ENCODE measurements at places on chromosomes 11 and 22.

- no peak for DNase-seq
These were observed 853.9 kb upstream of the RAG2 start for GRCh38 chr11:37451903-37452302.

DNA sequence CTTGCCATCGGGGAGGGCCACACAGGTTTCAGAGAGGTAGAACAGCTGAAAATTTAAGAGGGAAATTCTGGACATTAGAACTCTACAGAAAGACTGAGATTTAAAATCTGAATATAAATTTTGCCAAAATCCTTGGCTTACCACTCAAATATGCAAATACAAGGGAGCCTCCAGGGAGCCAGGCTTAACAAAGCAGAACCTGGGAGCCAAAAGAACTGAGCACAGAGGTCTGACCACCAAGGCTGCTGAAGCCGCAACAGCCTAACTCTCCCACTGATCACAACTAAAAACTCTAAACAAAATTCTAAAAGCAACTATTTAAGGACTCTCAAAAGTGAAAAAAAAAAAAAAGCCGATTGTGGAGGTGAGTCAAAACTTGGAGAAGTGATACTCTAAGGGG, 34.3 kb downstream of the IZUMO1R start:
- DNase-seq, result no peak

- no peak for DNase-seq
These were observed 385.7 kb downstream of the SOX6 start for GRCh38 chr11:15970506-15971214.

DNA sequence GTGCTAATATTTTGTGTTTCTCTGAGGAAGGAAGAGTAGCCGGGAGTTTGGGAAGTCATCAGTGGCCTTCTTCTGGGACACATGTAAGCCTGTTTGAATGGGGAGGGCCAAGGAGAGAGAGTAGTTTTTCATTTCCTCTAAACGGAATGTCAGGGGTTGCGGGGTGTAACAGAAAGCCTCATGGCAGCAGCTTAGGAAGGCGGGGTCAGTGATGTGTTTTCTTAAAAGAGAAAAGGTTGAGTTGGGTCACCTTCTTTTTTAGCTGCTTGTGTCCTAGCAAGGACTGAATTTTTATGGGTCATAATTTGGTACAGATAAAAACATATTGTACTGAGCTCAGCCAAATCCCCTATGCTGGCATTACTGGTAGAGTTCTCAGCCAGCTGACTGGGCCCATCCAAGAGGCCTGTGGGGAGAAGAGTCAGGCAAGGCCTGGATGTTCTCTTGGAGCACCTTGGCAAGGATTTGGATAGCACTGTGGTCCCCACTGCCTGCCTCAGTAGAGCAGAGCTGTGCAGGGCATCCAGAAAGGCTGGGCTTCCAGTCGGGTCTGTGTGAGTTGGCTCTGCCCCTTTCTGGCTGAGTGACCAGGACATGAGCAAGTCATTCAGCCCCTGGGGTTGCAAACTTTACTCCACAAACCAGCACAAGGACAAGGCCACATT, 29.4 kb upstream of the NAV2 start:
- DNase-seq, result no peak

- peak; percentile 38 for DNase-seq
These were observed 15.4 kb downstream of the FAM181B start for GRCh38 chr11:82718307-82718706.

GRCh38 chr11:92790926-92791616, 178.4 kb upstream of the MTNR1B start:
- DNase-seq, result no peak

All from NCI-H345 (cell line).